ENCODE measurements at places on chromosomes 16 and 17.

- no peak for DNase-seq
Observed at GRCh38 chr16:54632322-54633220, 298.1 kb upstream of the IRX5 start.

DNA sequence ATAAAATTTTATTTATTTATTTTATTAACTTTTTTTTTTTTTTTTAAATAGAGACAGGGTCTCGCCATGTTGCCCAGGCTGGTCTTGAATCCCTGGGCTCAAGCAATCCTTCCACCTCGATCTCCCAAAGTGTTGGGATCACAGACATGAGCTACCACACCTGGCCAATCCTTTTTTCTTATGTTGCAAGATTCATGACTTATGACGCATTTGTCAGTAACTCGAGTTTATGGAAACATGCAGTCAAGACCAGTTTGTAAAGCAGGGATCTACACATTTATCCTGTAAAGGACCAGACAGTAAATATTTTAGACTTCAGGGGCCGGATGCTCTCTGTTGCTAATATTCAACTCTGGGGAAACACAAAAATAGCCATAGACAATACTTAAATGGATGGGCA lies 9.4 kb upstream of the MAP2K6 start:
- no peak for DNase-seq

- no peak for DNase-seq
Observed at GRCh38 chr16:14502932-14503741, 126.9 kb downstream of the PARN start.

GRCh38 chr16:84518804-84519341 lies 14.4 kb upstream of the MEAK7 start:
- DNase-seq: no peak

DNA sequence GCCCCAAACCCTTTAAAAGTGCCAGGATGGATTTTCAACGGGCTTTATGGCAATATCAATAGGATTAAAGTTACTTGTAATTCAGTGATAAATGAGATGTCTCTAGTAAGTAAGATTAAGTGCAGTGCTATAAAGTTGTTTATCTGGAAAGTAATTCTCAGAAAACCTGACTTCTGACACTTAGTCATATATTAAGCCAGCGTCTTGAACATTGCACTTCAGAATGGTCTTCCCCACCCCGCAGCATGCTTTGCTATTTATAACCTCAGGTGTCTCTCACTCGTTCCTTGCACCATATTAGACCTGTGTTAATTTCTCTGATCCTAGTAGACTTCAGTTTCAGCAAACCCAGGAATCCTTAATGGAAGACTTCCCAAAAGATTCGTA lies 2.1 kb upstream of the MAF start:
- no peak for DNase-seq

DNA sequence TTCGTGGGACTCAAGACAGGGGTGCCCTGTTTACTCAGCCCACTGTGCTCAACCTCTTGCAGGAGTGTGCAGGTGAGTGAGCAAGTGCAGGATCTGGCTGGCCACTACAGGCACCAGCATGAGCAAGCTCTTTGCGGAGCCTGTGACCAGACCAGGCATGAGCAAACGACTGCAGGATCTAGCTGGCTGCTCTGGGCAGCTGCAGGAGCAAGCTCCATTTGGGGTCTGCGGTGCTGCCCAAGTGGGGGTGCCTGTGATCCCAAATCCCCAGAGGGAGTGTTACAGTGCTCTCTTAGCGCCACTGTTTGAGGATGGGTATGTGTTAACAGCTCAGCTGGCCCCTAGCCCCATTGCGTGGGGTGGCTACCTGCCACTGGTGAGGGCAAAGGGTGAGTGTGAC lies 2.4 kb downstream of the USP6 start:
- DNase-seq: no peak

GRCh38 chr17:68559316-68559715 lies 41.9 kb downstream of the FAM20A start:
- DNase-seq: no peak

DNA sequence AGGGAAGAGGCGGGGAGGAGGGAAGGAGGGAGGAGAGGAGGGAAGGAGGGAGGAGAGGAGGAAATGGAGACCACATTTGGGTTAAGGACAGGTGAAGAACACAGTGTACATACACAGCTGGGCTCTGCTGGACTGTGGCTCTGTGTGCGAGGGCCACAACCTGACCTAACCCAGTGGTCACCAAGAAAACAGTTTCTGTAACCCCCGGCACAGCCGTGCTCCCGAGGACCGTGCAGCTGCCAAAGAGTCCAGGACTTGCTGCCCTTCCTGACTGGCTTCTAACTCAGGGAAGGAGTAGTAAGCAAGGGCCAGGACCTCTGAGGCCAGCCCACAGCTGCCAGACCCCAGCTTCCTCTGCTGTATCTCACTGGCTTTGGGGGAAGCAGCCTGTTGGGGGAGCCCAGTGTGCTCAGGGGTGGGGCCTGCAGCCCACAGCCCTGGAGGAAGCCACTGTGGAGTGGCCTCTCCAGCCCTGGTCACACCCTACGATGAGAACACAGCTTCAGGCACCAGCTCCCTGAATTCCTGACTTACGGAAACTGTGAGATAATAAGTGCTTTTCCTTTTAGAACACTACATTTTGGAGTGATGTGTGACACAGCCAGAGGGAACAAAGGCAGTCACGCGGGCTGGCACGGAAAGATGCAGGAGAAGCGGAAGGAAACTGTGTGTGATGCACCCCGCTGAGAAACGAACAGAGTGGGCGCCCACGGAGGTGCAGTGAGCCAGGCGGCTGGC lies 32.3 kb downstream of the SLC7A5 start:
- peak; percentile 65 for DNase-seq

- DNase-seq: no peak
Observed at GRCh38 chr16:22250522-22250921, 44.4 kb downstream of the EEF2K start.

DNA sequence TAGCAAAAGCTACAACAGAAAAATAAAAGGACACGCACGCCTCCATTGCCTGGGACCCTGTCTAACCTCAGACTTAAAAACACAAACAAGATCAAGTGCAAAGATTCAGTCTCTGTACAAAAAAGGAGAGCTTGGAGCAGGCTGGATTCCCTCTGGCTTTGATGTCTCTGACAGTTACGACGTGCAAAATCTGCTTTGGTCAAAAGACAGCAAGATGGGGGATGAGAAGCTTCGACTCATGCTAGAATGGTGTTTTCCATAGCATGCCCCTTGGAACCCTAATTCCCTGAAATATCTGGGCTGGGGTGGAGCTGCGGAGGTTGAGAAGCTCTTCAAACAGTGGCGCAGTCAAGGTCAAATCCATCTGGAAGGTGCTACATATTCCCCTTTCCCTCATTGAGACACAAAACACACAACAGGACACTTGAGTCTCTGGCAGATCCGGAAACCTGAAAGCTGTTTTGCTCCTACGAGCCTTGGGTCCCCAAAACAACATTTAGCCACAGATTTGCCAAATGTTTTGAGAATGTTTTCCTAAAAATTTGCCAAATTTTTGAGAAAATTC lies 9.1 kb downstream of the MYH11 start:
- DNase-seq: no peak

- DNase-seq: no peak
Observed at GRCh38 chr17:15954222-15954621, 9.3 kb downstream of the ADORA2B start.

DNA sequence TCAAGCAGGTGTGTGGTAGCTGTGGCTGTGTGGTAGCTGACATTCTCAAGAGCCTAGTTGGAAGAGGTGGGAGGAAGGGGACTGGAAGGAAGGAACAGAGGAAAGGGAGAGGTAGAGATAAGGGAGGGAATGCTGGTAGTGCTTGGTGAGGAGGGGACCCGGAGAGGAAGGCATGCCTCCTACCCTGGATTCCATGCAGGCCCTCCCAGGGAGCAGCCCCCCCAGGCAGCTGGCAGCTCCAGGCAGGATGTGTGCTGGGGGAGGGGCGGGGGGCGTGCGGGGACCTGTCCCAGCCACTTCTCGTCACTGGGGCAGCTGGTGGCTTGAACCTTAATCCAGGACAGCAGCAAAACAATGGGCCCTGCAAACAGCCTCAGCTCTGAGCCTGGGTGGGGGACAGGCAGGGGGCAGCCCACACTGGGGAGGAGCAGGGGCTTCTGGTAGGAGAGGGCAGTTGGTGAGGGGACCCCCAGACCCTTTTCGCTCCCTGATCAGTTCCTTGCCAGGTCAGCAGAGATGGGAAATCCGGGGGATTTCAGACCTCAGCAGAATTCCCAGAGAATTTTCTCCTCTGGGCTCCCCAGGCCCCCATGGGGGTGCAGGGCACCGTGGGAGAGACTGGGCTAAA lies 27.1 kb downstream of the ARHGAP23 start:
- DNase-seq: no peak

GRCh38 chr16:9053006-9053601 lies 38.3 kb upstream of the HAPSTR1 start:
- DNase-seq: peak; percentile 32

GRCh38 chr16:69563605-69564580 lies 1.9 kb upstream of the NFAT5 start:
- peak; percentile 8 for DNase-seq

DNA sequence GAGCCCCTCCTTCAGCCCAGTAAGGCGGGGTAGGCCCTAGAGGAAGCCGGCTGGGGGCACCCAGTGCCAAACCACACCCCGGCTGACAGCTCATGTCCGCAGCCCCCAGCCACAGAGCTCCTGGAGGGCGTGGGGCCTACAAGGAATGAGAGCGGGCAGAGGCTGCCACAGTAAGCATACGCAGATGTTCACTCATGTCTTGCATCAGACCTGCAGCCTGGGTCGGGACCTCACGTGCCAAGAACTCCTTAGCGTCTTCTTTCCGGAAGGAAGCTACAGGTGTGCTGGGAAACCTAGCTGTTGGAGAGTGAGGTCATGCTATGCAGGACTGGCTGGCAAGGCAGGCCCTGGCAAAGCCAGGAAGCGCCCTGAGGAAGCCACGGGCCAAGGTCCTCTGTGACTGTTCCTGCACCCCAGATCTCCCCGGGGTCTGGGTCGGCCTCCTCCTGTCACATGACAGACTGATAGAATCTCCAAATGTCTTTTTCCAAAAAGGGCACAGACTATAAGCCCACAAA lies 1.6 kb downstream of the ZNF598 start:
- no peak for DNase-seq

GRCh38 chr16:72845322-72846020 lies 202.5 kb downstream of the ZFHX3 start:
- no peak for DNase-seq

- DNase-seq: no peak
Observed at GRCh38 chr16:89422905-89423630, 67.3 kb downstream of the ANKRD11 start.

DNA sequence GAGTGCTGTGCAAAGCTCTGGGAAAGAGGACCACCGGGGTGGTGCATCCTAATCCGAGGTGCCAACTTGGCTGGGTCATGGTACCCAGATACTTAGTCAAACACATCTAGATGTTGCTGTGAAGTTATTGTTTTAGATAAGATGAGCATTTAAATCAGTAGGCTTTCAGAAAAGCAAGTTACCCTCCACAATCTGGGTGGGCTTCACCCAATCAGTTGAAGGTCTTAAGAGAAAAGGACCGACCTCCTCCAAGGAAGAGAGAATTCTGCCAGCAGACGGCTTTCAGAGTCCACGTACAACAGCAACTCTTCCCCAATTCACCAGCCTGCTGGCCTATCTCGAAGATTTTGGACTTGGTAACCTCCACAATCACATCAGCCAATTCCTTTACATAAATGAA lies 338.1 kb downstream of the C16orf95 start:
- DNase-seq: no peak

DNA sequence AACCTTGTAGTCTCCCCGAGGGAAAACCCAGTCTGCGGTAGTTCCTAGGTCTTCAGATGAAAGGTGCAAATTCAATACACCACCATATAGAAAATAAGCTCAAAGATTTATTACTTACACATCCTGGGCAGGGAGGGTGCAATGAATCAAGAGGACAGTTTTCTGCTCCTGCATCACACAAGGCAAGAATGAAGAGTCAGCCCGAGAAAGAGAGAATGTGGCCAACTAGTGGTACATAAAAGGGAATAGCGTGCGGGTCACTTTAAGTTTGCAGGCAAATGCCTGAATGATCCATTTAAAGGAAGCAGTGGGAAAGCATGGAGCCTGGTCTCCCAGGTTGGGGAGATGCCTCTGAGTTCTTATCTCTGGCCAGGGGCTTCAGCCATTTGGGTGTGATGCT lies 403.4 kb downstream of the GRIN2A start:
- DNase-seq: no peak

GRCh38 chr16:83808573-83809014 lies 816 bp downstream of the HSBP1 start:
- no peak for DNase-seq

- no peak for DNase-seq
Observed at GRCh38 chr16:82063456-82064082, 28.5 kb downstream of the HSD17B2 start.

- no peak for DNase-seq
Observed at GRCh38 chr17:20315821-20316220, 151.5 kb downstream of the LGALS9B start.

GRCh38 chr17:50806141-50806643 lies 29.2 kb upstream of the WFIKKN2 start:
- DNase-seq: no peak

GRCh38 chr16:23143391-23143790 lies 5.9 kb downstream of the USP31 start:
- DNase-seq: no peak

GRCh38 chr17:67575325-67575724 lies 142.4 kb upstream of the NOL11 start:
- DNase-seq: no peak

DNA sequence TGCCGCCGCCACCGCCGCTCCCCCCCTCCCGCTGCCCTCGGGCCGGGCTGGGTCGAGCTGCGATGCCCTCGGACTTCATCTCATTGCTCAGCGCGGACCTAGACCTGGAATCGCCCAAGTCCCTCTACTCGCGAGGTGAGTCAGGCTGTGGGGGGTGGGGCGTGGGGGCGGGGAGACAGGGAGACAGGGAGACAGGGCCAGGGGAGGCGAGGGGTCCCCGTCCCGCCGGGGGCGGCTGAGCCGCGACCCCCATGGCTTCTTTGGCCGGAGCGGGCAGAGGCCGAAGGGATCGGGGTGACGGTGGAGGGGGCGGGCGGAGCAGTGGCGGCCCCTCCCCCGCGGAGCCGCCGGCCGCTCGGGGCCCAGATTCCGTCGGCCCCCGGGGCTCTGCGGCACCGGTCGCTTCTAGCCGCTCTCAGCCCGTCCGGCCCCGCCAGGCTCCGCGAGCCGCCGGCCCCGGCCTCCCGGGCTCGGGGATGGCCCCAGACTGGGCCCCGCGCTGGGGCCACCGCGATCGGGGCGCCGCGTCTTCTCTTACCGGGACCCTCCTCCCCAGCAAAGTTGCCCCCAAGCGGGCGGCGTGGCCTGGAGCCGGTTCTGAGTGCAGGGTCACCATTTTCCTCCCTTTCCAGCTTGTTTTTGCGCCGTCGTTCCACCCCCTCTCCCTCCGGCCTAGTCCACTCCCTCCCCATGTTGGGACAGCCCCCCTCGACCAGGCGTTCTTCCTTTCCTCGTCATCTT lies 644 bp downstream of the NFAT5 start:
- peak; percentile 64 for DNase-seq

GRCh38 chr17:67602974-67603373 lies 114.8 kb upstream of the NOL11 start:
- DNase-seq: peak; percentile 24

All from Ammon's horn (tissue), 1 donor.